ENCODE measurements at places on chromosomes 4 and X.

- no peak for DNase-seq
Observed at GRCh38 chr4:120319046-120319767, 252.6 kb upstream of the MAD2L1 start.

- no peak for DNase-seq
Observed at GRCh38 chr4:4875147-4875546, 15.7 kb downstream of the MSX1 start.

DNA sequence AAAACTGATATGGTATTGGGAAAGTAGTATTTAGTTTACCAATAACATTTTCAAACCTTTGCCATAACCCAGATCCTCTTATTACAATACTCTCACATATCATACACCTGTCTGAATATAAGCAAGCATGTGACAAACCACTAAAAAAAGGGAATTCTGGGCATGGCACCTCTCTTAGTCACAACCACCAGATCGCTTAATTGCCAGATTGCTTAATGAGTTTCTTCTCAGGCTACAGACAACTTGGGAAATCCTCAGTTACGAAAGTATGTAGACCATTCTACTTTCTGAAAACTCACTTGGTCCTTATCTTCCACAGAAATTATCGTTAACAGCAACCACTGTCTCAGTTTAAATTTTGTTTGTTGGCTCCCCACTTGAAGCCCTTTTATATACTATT is 2.1 kb downstream of the NAF1 start:
- DNase-seq: no peak

- peak; percentile 20 for DNase-seq
Observed at GRCh38 chr4:6198768-6199421, 1.5 kb downstream of the JAKMIP1 start.

- no peak for DNase-seq
Observed at GRCh38 chr4:16329125-16329796, 103.0 kb upstream of the TAPT1 start.

GRCh38 chrX:13893826-13894225 is 76.9 kb upstream of the GPM6B start:
- no peak for DNase-seq

DNA sequence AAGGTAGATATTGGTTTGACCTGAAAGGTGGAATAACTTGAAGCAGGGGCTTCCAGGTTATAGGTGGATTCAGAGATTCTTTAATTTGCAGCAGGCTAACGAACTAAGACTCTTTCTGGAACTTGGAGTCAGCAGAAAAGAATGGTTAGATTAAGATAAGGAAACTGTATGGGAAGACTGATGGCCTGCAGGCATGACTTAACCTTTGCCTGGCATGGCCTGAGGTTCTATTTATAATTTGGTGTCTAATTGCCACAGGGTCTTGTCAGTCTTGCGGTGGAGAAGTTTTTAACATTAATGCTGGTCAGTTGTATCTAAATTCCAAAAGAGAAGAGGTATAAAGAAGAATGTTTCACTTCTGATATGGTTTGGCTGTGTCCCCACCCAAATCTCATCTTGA is 110.3 kb upstream of the VCX3A start:
- no peak for DNase-seq

GRCh38 chr4:123616951-123617461 is 220.4 kb downstream of the SPRY1 start:
- DNase-seq: peak; percentile 46

- DNase-seq: no peak
Observed at GRCh38 chr4:3648195-3648594, 116.0 kb upstream of the LRPAP1 start.

- DNase-seq: no peak
Observed at GRCh38 chr4:162847945-162848549, 318.6 kb downstream of the NAF1 start.

DNA sequence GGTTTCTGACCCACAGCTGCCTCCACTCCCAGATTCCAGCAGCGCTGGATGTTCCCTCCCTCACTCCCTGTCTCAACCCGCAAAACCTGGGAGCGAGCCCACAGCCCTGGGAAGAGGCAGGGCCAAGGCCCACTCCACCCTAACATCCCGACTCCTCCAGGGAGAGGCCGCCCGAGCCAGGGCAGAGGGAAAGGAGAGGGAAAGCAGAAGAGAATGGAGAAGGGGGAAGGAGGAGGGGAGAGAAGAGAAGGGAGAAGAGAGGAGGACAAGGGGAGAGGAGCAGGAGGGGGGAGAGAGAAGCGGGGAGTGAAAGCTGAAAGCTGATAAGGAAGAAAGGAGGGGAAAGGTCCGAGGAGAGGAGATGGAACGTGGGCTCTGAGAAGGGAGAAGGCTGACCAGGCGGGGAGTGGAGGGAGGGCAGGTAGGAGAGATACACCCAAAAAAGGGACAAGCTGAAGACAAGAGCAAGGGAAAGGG is 120.2 kb upstream of the PJA1 start:
- no peak for DNase-seq

DNA sequence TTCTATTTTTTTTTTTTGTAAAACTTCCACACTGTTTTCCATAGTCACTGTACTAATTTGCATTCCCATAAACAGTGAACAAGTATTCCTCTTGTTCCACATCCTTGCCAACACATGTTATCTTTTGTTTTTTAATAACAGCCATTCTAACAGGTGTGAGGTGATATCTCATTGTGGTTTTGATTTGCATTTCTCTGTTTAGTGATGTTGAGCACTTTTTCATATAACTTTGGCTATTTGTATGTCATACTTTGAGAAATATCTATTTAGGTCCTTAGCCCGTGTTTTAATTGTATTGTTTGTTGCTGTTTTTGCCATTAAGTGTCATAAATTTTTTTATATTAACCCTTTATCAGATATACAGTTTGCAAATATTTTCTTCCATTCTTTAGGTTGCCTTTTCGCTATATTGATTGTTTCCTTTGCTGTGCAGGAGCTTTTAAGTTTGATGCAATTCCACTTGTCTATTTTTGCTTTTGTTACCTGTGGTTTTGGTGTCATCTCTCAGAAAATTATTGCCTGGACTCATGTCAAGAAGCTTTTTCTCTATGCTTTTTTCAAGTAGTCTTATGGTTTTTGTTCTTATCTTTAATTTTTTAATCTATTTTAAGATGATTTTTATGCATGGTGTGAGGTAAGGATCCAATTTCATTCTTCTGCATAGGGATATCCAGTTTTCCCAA is 27.9 kb upstream of the NDNF start:
- DNase-seq: no peak

DNA sequence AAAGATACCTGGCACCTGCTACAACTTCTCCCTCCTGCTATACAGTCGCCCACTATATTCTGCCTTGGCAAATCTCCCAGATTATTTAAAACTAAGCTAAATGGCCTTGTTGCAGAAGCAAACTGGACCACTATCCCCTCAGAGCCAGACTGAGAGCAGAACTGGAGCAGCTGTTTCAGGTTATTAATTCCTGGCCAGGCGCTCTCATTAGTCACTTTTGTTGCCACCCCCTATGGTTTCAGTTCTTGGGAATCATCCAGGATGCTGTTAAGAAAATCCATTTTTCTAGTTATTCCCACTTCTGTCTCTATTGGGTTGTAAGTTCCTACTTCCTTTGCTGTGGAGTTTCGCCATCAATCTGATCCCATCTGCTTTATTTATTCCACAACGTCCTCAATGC is 30.1 kb downstream of the ADGRA3 start:
- DNase-seq: no peak

- DNase-seq: no peak
Observed at GRCh38 chrX:39903343-39903742, 194.4 kb downstream of the BCOR start.

GRCh38 chr4:87462102-87462501 is 39.7 kb downstream of the NUDT9 start:
- no peak for DNase-seq

DNA sequence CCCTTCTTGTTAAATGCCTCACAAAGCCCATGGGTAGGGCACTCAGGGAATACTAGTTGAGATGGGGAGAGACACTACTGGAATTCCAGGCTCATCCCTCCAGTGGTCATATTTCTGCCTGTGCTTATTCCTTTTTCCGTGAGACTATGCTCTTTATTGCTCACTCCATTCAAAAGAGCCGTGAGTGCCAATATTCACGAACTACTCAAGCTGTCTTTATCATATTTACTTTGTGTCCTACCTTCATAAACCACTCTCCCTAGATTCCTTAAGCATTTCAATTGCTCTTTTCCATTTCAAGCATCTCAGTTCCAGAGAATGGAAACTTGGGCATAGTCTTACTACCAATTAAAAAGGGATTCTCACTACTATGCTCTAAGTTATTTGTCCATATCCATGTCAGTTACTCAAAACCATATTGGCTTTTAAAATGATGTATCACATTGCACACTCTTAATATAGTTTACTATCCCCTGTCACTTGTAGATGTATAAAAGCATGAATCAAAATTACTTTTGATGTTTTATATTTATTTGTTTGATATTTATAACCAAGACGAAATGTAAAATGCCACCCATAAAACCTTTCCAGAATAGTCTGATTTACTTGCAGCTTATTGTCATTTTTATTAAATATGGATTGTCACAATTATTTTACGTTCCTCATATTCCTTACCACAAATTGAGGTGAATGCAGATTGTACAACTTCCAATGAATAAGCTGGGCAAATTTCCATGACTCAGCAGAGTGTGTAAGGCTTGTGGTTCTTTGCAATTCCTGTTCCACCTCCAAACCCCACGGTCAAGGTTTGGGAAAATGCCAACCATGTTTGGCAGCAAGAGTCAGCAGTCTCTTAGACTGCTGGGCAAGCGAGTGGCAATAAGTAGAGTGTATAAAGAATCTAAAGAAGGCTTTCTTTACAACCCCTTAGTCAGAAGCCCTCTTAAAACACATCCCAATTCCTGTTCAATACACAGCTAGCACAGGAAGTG is 24.4 kb downstream of the ENOX2 start:
- no peak for DNase-seq

DNA sequence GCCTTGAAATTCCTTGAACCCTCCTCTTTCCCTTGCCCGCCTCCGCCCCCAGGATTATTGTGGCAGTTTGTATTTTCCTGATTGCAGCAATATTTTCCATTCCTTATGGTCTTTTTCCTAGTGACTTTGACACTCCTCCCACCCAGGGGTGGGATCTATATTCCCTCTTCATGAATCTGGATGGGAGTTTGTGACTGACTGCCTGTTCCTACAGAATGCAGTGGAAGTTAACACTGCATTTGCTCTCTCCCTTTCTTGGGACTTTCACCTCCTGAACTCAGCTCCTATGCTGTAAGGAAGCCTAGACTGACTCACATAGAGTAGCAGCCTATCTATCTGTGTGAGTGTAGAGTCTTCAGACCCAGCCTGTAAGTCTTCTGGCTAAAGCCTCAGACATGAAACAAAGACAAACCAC is 2.2 kb downstream of the FUNDC2 start:
- DNase-seq: no peak

- DNase-seq: no peak
Observed at GRCh38 chr4:47031011-47031678, at the start of gene GABRB1. Gene GABRB1 (plus strand): TSS chr4:47031567.

- no peak for DNase-seq
Observed at GRCh38 chr4:186840222-186840701, 116.6 kb upstream of the FAT1 start.

DNA sequence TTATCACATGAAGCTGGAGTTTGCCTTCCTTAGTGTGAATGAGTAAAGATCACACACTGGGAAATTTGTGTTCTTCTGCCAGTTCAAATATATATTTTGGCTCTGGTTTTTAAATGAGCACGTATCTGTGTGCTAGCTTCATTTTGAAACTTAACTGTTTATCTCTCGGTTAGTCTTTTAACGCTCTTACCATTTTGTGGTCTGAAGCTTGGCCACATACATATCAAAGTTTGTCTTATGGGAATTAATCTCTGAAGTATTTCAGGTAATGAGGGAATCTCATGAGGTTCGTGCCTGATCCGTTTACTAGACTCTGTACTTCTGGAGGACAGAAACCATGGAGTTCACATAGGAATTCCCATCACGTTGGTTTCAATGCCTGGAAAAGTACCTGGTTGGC is 13.8 kb downstream of the ATP10D start:
- no peak for DNase-seq

GRCh38 chr4:123092586-123092985 is 170.2 kb upstream of the NUDT6 start:
- no peak for DNase-seq

- DNase-seq: no peak
Observed at GRCh38 chr4:173449380-173449717, 50.4 kb upstream of the SCRG1 start.

DNA sequence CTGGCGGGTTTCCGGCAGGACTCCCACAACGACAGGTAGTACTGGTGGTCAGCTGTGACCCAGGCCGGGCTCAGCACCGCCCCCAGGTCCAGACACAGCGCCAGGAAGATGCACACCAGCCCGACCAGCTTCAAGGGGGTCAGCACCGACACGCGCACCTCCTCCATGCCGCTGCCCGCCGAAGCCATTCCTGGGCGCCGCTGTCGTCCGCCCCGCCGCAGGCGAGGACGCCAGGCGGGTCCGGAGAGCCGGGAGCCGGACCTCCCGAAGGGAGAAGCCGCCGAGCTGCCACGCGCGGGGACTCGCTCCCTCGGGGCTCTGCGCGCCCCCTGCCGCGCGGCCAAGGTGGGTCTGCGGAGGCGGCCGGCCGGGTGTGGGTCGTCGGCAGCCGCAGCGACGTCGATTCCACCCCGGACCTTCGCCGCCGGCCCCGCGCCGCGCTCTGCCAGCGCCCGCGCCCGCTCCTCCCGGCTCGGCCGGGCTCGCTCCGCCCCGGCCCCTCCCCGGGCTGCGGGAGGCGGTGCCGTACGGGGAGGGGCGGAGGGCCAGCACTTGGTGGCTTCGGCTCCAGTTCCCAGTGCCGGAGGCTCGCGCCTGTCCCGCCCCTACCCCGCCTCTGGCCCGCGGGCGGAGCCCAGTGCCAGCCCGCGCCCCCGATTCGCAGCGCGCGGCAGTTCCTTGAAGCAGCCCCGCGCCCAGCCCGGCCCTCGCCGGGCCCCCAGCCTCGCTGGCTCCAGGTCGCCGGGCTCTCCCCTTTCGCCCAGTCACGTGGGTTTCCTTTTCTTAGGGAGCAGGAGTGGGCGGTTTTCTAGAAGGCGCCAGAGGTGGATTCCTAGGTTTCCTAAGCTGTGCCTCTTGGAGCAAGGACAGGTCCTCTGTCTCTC is at the start of gene TMEM47:
TMEM47 (minus strand) TSS at position 444 of the 884 bp plus-strand sequence; CDS start at position 188, 256 bp downstream.
- no peak for DNase-seq

Measured in activated CD4-positive, alpha-beta T cell treated with anti-CD3 and anti-CD28 coated beads, Interleukin-2, amount 10 ng/mL, durations not matched to agents 7 days and 5 days (primary cell).